ENCODE measurements at places on chromosomes 7 and 10. TPM values are rescaled to one million over a fixed set of nuclear protein-coding genes. Genes with fewer than 3 reads are reported as not detected.

FFAR4 gene
- not detected for total RNA-seq

HEPACAM2 gene
- total RNA-seq = not detected

ZNF425 gene
- 3.0 TPM for total RNA-seq

ZFAND2A gene
- total RNA-seq = 24.8 TPM

ZNF485 gene
- 1.9 TPM for total RNA-seq

CFAP69 gene
- 3.0 TPM for total RNA-seq

ANKRD30A gene
- total RNA-seq = not detected

NME8 gene
- total RNA-seq = not detected

FAM24B gene
- 1.2 TPM for total RNA-seq

SBDS gene
- total RNA-seq = 240 TPM

ATG9B gene
- not detected for total RNA-seq

POLD2 gene
- total RNA-seq = 71.2 TPM

TEX47 gene
- total RNA-seq = not detected

OR2A5 gene
- total RNA-seq = not detected

All from esophagus muscularis mucosa (tissue), 4 donors.